T-helper 1 cell treated with Interleukin-12 subunit alpha and Interleukin-12 subunit beta and Interleukin-4 antibody, amounts not matched to agents 30 ng/mL and 1 ng/mL, for 36 hours (primary cell): ENCODE measurements at places on chromosomes 1 and 21. TPM values are rescaled to one million over a fixed set of nuclear protein-coding genes. Genes with fewer than 3 reads are reported as not detected.

The LEPR gene
- total RNA-seq = 3.3 and 3.6 TPM in 2 replicates

The TACSTD2 gene
- not detected in 2 replicates for total RNA-seq

The PAFAH2 gene
- total RNA-seq = 9.8 and 11.1 TPM in 2 replicates

The OSCP1 gene
- total RNA-seq = 0.41 TPM in 1 of 2 replicates, not detected in the other

The CD1C gene
- 0.24 and 0.25 TPM in 2 replicates for total RNA-seq
